GM18507 (cell line): ENCODE measurements at places on chromosomes 3 and 15.

GRCh38 chr3:103863381-103863780, 1428.6 kb downstream of the ZPLD1 start:
- DNase-seq = no peak

DNA sequence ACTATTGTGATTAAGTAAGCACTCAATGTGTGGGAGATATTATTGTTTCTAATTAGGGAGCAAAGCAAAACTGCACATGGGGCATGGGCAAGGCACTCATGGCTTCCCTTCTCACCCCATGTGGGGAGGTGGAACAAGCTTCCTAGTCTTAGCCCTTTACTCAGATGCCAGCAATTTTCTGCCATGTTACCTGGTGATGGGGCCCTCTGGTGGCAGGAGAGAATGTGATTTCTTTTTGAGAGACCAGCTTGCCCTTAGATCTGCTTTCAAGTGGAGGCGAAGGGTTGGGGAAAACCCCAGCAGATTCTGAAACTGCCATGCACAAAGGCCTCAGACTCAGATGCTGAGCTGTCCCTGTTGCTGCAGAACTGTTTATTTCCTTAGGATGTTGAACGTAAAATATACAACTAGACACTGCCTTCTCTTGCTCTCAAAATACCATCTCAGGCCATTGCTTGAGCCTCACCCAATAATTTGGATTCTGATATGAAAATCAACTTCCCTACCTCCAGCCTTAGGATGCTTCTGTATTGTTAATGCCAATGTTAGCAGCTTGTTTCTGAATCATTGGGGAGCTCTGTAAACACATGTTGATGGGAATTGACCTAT, 130.2 kb upstream of the TPRG1 start:
- DNase-seq = peak; percentile 20

GRCh38 chr3:127289706-127290575, 2.1 kb upstream of the PRR20G start:
- no peak for DNase-seq

DNA sequence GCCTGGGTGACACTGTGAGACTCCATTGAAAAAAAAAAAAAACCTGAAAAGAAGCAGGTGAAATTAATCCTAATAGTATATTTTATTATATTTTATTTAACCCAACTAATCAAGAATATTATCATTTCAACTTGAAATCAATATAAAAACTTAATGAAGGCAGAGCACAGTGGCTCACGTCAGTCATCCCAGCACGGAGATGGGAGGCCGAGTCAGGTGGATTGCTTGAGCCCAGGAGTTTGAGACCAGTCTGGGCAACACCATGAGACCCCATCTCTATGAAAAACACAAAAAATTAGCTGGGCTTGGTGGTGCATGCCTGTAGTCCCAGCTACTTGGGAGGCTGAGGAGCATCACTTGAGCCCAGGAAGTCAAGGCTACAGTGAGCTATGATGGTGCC, 33.3 kb upstream of the SLC41A3 start:
- no peak for DNase-seq

DNA sequence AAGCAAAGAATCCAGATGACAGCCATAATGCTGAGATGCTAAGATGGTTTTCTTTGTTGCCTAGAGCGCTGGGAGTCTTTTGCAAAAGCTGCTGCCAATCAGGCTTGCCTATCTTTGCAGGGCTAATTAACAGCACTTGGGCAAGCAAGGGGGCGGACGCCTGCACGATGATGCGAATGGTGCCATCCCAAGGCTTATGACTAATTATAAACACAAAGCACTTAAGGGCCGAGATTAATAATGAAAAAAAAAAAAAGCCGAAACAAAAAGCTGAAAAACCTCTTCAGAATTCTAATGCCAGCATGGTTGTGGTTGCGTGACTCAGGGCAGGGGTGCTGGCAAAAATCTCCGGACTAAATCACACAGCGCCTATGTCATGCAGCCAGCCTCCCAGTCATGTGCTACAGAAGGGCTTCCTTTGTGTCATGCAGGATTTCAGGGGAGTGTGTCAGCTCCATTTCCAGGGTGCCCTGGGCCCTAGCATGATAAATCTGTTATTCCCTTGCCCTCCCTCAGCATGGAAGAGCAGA, 185.0 kb upstream of the ANKRD28 start:
- no peak for DNase-seq

- no peak for DNase-seq
These were observed 49.1 kb upstream of the SEC22A start for GRCh38 chr3:123152687-123153086.

DNA sequence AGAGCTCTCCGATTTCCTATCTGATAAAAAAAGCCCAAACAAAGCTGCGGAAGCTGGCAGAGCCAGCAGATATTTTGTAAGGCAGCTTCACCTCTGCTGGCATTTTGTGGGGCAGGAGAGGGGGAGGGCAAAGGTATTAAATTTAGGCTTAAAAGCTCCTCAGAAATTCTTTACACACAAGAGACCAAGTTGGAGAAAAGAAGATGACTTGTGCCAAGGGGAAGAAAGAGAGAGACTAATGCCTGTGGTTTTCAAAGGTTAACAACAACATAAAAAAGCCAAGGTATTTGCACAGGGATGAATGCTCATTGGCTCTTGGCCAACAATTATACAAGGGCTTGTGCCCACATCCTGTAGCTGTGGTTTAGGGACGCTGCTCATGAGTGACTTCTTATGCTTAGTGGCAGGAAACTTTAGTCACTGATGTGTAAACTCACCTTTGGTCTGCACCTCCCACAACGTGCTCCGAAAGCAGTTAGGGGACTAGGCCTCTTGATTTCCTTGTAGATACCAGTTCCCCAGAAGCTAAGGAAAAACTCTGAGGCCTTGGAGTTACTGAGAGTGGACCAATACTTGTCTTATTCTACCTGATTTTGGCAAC, 152.9 kb downstream of the TPRG1 start:
- DNase-seq = peak; percentile 40
